ENCODE measurements at places on chromosomes 2 and 18.

DNA sequence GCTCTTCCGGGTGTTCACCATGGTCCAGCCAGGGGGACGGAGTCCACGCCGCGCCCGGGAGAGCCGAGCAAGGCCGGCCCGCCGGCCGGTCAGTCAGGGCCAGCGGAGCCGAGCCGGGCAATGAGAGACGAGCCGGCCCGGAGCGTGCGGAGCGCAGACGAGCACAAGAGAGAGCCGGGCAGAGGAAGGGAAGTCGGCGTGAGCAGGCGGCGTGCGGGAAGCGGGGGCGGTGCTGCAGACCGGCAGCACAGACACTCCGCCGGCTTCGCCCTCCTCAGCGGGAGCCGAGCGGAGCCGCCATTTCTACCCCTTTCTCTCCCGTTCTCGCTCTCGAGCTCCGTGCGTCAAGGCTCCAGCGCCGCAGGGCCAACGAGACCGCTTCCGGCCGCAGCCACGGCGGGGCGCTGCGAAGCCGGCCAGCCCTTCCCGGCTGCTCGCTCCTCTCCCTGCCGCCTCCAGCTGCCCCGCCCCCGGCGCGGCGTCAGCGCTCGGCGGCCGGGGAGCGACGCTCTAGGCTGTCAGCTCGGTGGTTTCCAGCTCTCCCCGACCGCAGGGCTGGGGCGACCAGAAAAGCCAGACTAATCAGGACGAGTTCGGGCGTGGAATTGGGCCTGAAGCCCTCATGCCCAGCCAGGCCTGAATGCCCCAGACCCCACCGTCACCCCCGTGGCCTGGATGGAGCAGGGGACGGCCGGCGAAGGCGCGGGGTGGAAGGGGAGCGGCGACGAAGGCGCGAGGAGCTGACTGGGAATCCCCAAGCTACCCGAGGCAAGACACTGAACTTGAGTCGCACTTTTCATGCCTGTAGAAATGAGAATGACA, at the start of gene ATAD2B:
Gene ATAD2B (minus strand): TSS at position 374 of the 822 bp plus-strand sequence. CDS start 353 bp downstream, at position 21.
- peak; percentile 93 for DNase-seq

GRCh38 chr2:39667104-39667885, 1.6 kb downstream of the TMEM178A start:
- DNase-seq: no peak

GRCh38 chr18:40346146-40346545, 1608.9 kb upstream of the PIK3C3 start:
- DNase-seq: no peak

DNA sequence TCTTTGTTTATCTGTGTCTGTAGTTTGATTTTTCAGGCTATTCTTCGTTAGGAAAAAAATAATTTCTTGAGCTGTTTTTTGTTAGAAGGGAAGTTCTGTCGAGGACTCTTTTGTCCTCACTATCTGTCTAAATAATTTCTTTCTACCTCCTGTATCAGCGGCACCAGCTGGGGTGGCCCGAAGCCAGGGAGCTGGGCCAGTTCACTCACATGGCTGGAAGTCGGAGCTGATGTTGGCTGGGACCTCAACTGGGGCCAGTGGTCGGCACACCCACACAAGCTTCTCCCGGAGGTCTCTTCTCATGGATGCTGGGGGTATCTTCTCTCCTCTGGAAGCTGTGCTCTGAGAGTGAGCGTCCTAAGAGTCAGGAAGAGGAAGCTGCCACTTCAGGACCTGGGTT, 8.0 kb upstream of the PDIA6 start:
- no peak for DNase-seq

DNA sequence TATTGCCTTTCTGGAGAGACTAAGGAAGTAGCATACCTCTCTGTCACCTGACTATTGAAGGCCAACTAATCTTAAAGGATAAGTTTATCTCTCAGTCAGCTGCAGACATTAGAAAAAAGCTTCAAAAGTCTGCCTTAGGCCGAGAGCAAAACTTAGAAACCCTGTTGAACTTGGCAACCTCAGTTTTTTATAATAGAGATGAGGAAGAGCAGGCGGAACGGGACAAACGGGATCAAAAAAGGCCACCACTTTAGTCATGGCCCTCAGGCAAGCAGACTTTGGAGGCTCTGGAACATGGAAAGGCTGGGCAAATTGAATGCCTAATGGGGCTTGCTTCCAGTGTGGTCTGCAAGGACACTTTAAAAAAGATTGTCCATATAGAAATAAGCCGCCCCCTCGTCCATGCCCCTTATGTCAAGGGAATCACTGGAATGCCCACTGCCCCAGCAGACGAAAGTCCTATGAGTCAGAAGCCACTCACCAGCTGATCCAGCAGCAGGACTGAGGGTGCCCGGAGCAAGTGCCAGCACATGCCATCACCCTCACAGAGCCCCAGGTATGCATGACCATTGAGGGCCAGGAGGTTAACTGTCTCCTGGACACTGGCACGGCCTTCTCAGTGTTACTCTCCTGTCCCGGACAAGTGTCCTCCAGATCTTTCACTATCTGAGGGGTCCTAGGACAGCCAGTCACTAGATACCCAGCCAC, 61.5 kb upstream of the FAM98A start:
- DNase-seq: no peak

- no peak for DNase-seq
Observed at GRCh38 chr2:78407960-78408794, 617.3 kb upstream of the REG3G start.

DNA sequence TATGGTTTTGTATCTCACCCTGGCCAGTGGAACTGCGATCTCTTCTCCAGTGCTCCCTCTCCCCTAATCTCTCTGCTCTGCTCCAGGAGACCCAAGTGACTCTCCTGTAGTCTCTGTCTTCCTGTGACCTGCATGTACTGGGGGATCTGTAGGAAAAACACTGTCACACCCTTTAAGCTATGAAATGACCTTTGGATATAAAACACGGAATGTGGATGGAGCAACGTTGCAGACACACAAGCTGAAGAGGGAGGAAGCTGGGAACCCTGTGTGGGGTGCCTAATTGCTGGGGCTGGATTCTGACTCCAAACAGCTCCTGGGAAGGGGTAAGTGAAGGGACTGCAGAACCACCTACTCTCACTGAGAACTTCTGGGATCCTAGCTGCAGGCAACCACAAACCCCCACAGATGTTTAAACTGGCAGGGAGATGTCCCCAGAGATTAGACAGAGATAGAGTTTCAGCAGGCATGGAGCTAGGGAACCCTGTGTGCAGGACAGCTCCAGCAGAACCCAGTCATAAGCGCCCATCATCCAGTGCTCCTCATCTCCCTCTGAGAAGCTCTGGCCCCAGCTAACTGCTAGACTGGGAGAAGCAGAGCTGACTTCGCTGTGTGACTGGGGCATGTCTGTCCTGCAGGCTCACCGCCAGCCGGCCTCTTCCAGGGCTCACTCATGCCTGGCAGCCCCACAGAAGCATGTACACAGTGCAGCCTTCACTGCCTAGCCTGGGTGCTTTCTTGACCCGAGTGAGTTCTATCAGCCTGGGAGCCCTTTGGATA, 482.7 kb upstream of the SETBP1 start:
- no peak for DNase-seq

GRCh38 chr2:68912732-68913131, 40.0 kb downstream of the GKN2 start:
- no peak for DNase-seq

DNA sequence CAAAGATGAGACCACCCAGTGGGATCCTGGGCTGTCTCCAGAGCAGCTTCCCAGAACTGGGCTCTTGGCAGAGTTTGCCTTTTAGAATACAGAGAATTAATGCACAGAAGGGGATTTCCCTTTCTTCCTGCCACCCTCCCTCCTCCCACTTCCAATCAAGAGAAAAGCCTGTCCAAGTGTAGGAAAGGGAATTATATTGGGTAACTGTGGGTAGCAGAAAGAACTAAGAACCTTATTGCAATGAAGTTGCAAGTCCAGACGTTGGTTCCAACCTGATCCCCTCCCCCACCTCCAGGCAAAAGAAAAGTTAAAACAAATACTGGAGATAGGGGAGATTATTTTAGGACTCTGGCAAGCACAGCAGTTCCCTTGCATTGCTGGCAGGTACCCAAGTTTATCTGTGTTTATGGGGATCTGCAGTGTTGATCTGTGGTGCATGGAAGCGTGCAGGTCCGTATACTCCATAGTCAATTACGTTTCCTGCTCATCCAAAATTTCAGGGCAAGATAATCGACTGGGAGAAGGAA, 114.3 kb downstream of the PRKCE start:
- no peak for DNase-seq

DNA sequence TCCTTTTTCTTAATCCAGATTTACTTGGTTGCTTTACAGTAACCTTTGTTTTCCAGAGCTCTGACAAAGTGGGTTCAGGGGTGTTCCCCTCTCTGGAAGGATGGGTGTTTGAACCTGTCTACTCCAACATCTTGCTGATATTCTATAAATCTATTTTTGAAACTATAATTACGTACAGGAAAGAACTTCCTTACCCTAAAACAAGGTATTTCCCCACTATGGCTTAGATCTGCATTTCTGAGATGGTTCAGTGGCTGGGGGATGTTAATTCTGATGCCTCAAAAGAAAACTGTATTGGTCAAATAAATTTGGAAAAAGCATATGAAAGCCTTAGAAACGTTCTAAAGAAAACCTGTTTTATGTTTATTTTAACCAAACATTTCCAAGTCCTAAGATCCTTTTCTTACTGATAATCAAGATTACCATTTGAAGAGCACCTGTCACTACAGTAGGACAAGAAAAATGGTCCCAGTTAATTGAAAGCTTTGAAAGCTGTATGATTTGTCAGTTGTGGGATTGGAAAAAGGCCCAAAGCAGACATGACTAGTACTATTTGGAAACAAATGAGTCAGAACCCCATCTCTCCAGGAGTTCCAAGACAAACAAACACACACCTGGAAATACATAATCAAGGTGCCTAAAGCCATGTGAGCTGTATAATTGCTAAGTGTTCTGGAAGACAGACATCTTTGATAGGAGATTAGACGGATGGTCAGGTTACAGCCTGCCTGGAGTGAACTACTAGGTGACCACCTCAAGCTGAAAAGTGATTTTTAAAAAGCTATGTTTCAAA, 57.5 kb downstream of the KDM3A start:
- DNase-seq: no peak

DNA sequence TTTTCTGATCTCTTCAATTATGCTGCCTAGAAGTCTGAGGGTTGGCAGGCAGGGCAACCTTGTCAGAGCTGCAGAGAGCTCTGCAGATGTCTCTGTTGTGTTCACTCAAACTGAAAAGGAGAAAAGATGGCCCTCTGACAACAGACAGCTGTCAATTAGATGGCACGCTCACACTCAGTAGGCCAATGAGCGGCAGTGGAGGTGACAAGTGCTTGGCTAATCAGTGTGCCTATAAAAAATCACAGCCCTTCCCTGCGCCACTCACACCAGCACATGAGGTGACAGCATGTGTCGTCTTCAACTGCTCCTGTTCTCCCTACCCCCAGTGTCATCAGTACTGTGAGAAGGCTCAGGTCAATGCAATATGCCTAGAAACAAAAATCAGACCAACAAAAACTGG, 203.9 kb downstream of the TCF4 start:
- DNase-seq: no peak

DNA sequence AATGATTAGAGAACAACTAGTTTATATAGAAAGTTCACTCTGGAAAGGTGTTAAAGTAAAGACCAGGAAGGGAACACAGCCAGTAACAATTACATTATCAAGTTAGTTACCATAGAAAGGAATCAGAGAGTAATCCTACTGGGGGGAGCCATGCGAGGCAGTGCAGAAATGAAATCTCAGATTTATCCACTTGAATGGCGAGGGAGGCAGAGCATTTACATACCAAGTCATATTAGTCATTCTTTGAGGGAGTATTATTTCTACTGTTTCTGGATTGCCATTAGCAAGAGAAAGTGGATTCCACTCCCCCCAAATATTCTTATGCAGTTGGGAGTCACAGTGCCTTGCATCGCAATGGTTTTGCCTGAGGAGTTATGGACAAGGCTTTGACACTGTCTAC, 472.7 kb upstream of the TRIB2 start:
- no peak for DNase-seq

- no peak for DNase-seq
Observed at GRCh38 chr18:39966275-39966674, 1988.8 kb upstream of the PIK3C3 start.

DNA sequence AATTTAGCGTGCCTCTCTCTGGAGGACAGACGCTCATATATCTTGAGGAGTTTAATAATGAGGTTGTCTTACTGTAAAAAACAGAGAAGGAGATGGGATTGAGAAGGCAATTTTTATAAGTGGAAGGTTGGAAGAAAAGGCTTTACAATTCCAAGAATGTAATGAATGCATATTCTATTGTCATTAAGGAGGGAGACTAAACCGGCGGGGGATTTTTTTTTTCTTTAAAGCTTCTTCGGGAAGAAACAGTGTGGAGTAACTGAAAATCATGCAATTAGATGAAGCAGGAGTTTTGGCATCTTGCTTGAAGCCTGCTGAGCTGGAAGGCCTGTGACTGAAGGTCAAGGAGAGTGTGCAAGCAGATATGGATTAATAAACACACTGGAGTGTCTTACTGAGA, 124.4 kb downstream of the HRH4 start:
- DNase-seq: no peak

GRCh38 chr2:219507581-219508443, 6.5 kb upstream of the ASIC4 start:
- no peak for DNase-seq

GRCh38 chr2:10716581-10716980, 4.8 kb upstream of the ATP6V1C2 start:
- no peak for DNase-seq

GRCh38 chr2:180124273-180125139, 117.4 kb upstream of the CWC22 start:
- no peak for DNase-seq

DNA sequence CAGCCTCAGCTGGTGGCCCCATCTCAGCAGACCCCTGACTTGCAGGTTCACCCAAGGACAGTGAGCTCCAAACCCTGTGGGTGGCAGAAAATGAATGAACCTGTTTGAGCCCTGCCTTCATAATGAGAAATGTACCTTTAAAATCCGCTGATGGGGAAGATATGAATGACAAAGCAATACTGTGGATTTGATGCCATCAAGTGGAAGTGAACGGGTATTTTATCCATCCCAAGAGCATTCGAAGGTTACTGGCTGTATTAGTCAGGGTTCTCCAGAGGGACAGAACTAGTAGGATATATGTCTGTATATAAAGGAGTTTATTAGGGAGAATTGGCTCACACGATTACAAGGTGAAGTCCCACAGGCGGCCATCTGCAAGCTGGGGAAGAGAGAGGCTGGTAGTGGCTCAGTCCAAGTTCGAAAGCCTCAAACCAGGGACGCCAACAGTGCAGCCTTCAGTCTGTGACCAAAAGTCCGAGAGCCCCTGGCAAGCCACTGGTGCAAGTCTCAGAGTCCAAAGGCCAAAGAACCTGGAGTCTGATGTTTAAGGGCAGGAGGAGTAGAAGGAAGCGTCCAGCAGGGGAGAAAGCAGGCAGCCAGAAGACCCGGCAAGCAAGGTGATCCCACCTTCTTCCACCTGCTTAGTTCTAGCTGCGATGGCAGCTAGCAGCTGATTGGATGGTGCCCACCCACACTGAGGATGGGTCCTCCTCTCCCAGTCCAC, 32.1 kb downstream of the TOGARAM2 start:
- no peak for DNase-seq

- no peak for DNase-seq
Observed at GRCh38 chr2:207012461-207012860, 73.1 kb downstream of the CPO start.
